Activated CD4-positive, CD25-positive, alpha-beta regulatory T cell treated with anti-CD3 and anti-CD28 coated beads, Interleukin-2, amount 50 U/mL, for 24 hours (primary cell): ENCODE measurements at places on chromosomes 12 and 14.

DNA sequence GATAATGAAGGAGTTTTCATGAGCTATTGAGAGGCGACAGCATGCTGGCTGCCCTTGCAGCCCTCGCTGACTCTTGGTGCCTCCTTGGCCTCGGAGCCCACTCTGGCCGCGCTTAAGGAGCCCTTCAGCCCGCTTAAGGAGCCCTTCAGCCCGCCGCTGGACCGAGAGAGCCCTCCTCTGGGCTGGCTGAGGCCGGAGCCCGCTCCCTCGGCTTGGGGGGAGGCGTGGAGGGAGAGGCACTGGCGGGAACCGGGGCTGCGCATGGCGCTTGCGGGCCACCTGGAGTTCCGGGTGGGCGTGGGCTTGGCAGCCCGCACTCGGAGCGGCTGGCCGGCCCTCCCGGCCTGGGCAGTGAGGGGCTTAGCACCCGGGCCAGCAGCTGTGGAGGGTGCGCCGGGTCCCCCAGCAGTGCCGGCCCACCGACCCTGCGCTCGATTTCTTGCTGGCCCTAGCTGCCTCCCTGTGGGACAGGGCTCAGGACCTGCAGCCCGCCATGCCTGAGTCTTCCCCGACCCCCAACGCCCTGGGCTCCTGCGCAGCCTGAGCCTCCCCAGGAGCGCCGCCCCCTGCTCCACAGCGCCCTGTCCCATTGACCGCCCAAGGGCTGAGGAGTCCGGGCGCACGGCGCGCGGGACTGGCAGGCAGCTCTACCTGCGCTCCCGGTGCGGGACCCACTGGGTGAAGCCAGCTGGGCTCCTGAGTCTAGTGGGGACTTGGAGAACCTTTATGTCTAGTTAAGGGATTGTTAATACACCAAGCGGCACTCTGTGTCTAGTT lies 20.1 kb upstream of the PAWR start:
- ATAC-seq, result no peak

GRCh38 chr12:51538149-51538548 lies 52.9 kb upstream of the SCN8A start:
- ATAC-seq, result no peak

- no peak for ATAC-seq
Observed at GRCh38 chr12:28189784-28190320, 404 bp upstream of the CCDC91 start.

- no peak for ATAC-seq
Observed at GRCh38 chr14:87108726-87109125, 884.3 kb downstream of the GALC start.

GRCh38 chr12:54993181-54993835 lies 8.7 kb upstream of the TESPA1 start:
- ATAC-seq, result peak; percentile 82

DNA sequence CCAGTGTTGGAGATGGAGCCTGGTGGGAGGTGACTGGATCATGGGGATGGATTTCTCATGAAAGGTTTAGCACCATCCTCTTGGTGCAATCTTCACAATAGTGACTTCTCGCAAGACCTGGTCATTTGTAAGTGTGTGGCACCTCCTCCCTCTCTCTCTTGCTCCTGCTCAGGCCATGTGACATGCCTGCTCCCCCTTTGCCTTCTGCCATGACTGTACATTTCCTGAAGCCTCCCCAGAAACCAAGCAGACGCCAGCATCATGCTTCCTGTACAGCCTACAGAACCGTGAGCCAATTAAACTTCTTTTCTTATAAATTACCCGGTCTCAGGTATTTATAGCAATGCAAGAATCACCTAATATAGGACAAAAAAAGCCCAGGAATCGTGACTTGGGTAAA lies 171.0 kb upstream of the FOXN3 start:
- ATAC-seq, result no peak

GRCh38 chr12:9698681-9699080 lies 29.2 kb downstream of the CLEC2D start:
- ATAC-seq, result no peak

GRCh38 chr14:24943024-24943423 lies 106.9 kb downstream of the STXBP6 start:
- ATAC-seq, result no peak

DNA sequence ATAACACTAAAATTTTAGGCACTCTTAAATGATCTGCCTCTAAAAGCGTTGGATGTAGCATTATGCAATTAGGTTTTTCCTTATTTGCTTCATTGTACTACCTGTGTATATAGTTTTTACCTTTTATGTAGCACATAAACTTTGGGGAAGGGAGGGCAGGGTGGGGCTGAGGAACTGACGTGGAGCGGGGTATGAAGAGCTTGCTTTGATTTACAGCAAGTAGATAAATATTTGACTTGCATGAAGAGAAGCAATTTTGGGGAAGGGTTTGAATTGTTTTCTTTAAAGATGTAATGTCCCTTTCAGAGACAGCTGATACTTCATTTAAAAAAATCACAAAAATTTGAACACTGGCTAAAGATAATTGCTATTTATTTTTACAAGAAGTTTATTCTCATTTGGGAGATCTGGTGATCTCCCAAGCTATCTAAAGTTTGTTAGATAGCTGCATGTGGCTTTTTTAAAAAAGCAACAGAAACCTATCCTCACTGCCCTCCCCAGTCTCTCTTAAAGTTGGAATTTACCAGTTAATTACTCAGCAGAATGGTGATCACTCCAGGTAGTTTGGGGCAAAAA lies 4.1 kb downstream of the CDKN1B start:
- ATAC-seq, result no peak

DNA sequence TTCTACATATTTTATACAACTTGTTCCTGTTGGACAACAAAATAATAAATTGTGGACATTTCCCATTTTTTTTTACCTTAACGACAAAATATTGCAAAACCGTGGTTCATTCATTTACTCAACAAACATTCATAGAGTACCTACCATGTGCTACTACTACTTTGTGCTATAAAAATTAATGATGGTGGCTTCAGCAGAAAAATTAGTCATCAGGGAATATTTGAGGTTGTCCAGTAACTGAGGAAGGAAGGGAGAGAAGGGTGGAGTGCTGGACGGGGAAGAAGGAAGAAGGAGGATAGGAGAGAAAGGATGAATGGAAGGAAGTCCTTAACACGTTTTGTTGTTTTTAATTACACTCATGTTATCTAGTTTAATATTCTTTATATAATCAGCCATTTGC lies 53.7 kb downstream of the PPFIBP1 start:
- ATAC-seq, result no peak

DNA sequence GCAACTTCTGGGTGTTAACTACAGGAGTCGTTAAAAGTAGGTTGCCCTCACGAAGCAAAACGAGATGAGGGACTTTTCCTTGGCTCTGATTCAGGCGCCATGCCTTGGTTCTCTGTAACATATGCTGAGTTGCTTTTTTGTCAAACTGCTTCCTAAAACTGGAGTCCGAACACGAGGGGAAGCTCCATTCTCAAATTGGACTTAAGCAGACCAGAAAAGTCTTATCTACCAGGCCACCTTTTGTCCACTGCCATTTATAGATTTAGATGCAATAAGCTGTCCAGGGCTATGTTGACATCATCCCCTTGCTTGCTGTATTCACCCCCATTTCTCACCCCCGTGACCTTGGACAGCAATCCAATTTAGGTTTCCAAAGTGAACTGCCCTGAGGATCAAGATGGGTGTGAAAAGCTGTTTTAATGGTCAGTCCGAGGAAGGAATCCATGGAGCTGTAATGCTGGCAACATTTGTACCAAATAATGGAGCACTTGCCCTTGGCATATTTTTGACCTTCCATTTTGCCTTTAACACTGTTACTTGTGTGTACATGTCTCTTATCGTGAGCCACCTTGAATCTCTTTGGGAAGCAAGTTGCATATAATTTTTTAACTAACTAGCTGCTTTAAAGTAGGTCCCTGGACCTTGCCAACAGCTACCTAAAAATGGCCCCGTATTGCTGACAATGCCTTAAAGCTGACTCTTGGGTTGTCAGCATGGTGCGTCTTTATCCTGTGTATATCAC lies 298.1 kb downstream of the EGLN3 start:
- no peak for ATAC-seq

- ATAC-seq, result no peak
Observed at GRCh38 chr12:1318327-1319031, 275.9 kb downstream of the FBXL14 start.

DNA sequence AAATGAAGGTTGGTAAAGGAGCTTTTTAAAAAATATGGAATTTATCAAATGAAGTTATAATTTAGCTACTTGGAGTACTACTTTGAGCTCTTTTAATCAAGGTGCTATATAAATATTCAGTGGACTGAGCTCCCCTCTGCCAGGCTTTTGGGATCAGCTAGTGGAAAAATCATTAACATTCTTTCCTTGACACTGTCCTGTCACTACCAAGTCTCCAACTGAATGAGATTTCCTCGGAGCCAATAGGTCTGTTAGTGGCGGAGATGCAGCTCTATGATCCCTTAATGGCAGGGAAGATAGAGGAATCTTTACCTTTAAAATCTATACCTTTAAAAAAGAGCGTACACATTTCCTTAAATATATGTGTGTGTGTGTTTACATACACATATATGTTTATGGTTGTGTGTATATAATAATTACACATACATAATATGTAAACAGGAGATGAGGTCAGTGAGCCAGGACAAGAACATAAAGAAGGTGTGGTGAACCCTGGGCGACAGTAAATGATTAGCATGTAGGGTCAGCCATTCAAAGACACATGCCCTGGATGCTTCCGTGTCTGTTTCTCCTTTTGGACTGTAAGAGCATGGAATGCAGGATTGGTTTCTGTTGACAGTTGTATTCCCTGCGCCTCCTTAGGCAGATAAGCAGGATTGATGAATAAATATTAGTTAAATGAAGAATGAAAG lies 47.7 kb upstream of the ATP2A2 start:
- ATAC-seq, result no peak

DNA sequence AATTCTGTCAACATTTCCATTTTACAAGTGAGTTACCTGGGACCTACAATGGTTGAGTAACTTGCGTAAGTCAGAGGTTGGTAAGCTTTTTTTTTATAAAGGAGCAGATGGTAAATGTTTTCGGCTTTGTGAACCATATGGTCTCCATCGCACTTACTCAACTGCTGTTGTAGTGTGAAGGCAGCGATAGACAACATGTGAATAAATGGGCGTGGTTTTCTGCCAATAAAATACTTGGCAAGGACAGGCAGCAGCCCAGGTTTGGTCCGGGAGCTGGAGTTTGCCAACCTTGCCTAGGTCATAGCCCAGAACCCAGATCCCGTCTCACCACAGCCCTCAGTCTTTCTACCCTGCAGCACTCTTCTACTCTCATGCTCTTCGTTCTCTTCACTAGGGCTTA lies 6.3 kb downstream of the DDX55 start:
- ATAC-seq, result no peak

GRCh38 chr14:100241279-100241678 lies 2.3 kb downstream of the YY1 start:
- no peak for ATAC-seq

DNA sequence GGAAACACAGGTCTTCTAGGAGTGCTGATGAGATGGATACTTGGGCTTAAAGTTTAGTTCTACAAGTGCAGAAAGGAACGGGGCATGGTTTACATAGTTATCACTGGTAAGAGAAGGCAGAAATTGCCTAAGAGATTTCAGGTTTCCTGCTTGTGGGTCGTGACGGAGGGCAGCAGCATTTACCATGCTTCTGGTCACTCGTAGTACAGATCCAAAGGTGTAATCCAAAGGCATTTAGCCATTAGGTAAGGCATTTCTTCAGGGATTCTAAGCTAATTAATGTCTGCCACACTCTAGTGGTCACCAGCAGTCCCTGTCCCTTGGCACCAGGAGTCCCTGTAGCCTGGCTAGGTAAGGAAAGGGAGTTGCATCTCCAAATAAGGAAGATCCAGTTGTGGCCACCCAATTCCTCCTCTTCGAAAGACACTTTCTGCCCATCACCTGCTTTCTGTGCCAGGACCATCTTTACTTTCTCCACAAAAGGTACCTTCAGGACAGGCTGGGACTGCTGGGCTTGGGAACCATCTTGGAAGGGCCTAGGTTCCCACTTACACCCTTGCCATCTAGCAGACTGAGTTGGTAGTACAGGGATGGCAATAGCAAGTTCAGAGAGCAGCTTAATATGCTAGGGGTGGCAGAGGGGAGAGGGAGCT lies 1.5 kb downstream of the GSTZ1 start:
- ATAC-seq, result no peak

GRCh38 chr14:36791402-36791801 lies 129.7 kb downstream of the PAX9 start:
- no peak for ATAC-seq

- no peak for ATAC-seq
Observed at GRCh38 chr14:68166731-68167382, 347.3 kb downstream of the RAD51B start.

DNA sequence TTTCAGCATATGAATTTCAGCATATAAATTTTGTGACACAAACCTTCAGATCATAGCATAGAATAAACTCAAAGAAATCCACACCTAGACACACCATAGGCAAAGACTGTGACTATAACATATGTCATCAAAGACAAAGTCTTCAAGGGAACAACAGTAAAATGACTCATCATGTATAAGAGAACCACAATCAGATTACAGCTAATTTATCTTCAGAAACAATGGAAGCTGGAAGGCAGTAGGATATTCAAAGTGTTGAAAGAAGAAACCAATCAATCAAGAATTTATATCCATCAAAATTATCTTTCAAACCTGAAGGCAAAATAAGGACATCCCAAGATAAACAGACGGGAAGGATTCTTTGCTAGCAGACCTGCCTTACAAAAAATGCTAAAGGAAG lies 29.0 kb downstream of the DLK1 start:
- ATAC-seq, result peak; percentile 32
